ENCODE measurements at places on chromosomes 5 and 9. TPM values are rescaled to one million over a fixed set of nuclear protein-coding genes. Genes with fewer than 3 reads are reported as not detected.
A peak's percentile ranks its signal among the peaks of the same experiment; 100 is the strongest.

DNA sequence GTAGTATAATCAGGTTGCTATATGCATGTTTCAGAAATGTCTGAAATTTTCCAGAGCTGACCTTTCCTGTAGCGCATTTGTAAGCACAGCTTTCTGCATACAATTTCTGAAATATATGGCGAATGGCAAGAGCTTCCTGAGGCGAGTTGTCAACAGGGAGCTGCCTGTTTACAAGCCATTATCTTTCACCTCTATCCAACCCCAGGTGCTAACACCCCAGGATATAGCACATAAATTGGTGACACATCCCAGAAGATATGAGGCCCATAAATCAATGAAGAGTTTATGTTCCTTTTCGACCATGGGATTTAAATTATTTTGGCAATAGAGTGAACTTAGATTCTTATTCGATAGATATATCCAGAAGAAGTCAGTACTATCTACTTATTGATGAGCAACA lies 379.8 kb downstream of the KDM4C start:
- DNase-seq = no peak

- DNase-seq = no peak
Measured at GRCh38 chr5:60092671-60093422, 199.3 kb upstream of the PDE4D start.

- no peak for DNase-seq
Measured at GRCh38 chr9:31355965-31356364, 1028.5 kb upstream of the ACO1 start.

GRCh38 chr9:34623374-34624235 lies 3.3 kb upstream of the DCTN3 start:
- DNase-seq = no peak

- no peak for DNase-seq
Measured at GRCh38 chr5:93054424-93055163, 526.4 kb downstream of the NR2F1-AS1 start.

- DNase-seq = no peak
Measured at GRCh38 chr9:121299467-121300282, 31.7 kb downstream of the GSN start.

- no peak for DNase-seq
Measured at GRCh38 chr9:2704504-2704903, 12.8 kb upstream of the KCNV2 start.

- DNase-seq = no peak
Measured at GRCh38 chr5:165508861-165509260, 2003.4 kb downstream of the MAT2B start.

DNA sequence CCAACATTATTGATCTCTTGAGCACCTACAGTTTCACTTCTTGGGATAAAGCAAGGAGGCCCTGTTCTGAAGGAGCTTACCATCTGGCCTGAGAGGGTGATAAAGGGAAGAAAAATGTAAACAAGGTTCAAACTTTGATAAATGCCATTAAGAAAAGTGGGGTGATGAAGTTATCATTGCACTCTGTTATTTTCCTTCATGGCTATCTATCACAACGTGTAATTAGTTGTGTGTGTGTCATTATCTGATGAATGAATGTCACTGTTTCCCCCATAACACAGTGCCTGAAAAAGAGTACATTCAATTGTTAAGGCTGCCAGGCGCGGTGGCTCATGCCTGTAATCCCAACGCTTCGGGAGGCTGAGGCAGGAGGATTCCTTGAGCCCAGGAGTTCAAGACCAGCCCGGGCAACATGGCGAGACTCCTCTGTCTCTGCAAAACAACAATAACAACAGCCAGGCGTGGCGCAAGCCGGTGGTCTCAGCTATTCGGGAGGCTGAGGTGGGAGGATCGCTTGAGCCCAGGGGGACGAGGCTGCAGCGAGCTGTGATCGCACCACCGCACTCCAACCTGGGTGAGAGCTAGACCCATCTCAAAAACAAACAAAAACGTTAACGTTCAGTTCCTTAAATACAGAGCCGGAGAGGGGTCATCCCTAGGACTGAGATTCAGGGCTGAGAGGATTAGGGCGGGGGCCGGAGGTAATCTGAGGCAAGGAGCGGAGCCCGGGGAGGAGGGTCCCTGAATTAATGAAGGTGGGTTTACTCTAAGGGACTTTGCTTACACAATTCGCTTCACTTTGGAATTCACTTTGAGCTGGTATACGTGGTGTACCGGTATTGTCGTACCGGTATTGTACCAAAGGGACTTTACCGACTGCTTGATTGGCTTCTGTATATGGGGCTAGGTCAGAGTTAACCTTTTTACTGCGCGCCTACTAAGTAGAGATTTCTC lies 917 bp downstream of the NHP2 start:
- DNase-seq = no peak

GRCh38 chr5:14506661-14507060 lies 74.9 kb upstream of the OTULINL start:
- DNase-seq = no peak

DNA sequence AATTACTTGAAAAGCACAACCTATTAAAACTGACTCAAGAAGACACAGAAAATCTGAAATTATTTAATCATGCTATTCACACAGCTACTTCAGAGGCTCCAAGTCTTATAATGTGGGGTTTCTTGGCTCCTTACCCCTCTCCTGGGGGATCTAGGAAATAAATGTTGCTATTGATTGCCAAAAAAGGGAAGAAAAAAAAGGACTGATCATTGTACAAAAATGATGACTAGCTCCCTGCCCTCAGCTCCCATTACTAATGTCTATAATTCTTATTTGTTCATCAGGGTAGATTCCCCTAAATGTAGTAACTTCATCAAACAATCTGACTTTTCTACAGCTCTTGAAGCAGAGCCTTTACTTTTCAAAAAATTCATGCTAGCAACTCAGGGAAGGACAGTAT lies 3.3 kb upstream of the SMC5 start:
- no peak for DNase-seq

DNA sequence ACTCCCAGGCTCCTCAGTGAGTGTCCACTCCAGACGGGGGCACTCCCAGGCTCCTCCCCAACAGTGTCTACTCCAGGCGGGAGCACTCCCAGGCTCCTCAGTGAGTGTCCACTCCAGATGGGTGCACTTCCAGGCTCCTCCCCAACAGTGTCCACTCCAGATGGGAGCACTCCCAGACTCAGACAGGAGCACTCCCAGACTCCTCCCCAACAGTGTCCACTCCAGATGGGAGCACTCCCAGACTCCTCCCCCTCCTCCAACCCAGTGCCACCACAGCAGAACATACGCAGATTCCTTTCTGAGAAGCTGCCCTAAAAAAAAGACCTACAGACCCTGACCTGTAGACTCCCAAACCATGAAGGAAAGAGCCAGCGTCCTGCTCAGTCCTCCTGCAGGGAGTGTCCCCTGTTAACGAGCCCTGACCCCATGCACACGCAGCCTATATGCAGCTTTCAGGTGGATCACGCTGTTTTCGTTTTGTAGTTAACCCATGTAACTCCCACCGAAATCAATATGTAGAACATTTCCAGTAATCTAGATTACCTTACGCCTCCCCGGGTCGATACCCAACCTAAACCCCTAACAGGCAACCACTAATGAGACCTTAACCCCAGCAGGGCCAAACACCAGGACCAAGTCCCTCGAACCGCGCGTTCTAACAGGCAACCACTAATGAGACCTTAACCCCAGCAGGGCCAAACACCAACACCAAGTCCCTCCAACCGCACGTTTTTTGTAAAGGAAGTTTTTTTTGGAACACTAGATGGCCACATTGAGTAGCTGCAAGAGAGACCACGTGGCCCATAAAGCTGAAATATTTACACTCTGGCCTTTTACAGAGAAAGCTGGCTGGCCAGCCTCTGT lies 15.7 kb downstream of the PNPLA7 start:
- DNase-seq = peak; percentile 53

- no peak for DNase-seq
Measured at GRCh38 chr9:93020771-93021670, 37.5 kb upstream of the SUSD3 start.

GRCh38 chr9:116662646-116663310 lies 24.3 kb upstream of the TRIM32 start:
- DNase-seq = no peak

GRCh38 chr9:129939431-129939830 lies 103.6 kb downstream of the FNBP1 start:
- peak; percentile 91 for DNase-seq

GRCh38 chr9:90188656-90189055 lies 454.0 kb downstream of the DIRAS2 start:
- DNase-seq = no peak

DNA sequence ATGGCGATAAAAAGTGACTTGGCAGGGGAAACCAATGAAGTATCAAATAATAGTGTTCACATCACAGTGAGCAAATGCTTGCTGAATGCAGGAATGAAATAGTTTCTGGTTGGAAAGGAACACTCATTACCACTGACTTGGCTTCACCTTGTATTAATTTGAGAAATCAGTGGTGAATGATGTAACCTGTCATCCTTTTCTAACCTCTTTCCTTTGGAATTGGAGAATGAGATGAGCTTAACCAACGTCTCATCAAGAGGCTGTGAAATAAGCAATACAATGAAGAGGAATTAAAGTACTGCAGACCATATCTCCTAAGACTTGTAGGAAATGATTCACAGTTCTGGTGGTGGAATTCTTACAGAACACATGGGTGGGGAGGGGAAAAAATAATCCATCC lies 192.2 kb downstream of the DMAC1 start:
- no peak for DNase-seq

DNA sequence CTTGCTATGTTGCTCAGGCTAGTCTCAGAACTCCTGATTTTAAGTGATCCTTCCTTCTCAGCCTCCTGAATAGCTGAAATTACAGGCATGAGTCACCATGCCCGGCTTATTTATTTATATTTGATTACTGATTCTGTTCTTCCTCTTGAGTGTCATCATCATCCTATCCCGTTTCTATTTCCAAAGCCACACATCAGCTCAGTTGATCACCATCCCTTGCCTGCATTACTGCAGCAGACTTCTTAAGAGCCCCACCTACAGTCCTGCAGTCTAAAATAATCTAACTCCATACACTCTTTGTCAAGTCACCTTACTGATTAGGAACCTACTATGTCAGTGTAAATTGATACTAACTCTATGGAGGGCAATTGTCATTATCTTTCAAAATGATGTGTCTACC lies 138.9 kb upstream of the RAI14 start:
- DNase-seq = no peak

DNA sequence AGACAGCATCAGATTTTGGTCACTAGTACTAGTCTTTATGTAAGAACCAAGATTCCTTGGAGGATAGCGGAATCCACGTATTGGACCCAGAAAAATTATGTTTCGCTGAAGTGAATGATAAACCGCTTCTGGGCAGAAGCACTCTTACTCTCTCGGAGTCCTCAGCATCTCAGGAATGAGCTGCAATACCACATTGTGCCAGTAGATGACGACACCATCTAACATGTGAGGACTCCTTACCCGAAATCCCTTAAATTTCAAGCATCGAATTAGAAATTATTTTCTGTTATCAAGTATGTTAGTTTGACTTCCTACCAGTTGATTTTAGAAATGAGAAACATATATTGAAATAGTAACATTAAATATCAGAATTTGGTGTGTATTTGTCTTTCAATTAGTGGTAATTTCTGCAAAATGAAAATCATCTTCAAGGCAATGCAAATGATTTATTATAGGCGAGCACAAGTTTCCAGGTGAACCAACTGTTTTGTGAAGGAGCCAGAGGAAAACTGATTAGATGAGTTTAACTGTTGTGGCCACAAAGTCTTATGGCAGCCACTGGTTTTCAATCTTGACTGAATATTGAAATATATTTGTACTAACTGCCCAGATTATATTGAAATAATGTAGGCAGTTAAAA lies 66.0 kb upstream of the CAMK4 start:
- DNase-seq = peak; percentile 92

DNA sequence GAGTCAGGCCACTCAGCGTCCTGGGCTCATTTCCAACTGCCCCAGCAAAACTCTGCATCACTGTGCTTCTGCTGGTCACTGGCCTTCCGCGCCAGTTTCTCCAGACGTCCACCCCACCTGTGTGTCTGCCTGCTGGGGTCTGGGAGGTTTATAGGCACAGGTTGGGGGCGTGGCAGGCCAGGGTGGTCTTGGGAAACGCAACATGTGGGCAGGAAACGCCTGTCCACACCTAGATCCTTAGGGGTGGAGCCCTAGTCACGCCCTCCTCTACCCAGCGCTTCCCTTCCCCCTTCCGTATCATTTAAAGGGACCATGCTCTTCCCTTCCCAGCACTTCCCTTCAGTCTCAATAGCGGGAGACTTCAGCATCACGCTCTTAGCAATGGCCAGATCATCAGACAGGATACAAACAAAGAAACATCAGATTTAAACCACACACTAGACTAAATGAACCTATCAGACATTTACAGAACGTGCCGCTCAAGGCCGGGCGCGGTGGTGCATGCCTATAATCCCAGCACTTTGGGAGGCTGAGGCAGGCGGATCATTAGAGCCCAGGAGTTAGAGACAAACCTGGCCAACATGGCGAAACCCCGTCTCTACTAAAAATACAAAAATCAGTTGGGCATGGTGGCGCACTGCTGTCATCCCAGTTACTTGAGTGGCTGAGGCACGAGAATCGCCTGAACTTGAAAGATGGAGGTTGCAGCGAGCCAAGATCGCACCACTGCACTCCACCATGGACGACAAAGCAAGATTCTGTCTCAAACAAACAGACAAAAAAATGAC lies 11.8 kb upstream of the BTNL9 start:
- no peak for DNase-seq

- DNase-seq = no peak
Measured at GRCh38 chr5:173563246-173563645, 53.2 kb downstream of the BOD1 start.

DNA sequence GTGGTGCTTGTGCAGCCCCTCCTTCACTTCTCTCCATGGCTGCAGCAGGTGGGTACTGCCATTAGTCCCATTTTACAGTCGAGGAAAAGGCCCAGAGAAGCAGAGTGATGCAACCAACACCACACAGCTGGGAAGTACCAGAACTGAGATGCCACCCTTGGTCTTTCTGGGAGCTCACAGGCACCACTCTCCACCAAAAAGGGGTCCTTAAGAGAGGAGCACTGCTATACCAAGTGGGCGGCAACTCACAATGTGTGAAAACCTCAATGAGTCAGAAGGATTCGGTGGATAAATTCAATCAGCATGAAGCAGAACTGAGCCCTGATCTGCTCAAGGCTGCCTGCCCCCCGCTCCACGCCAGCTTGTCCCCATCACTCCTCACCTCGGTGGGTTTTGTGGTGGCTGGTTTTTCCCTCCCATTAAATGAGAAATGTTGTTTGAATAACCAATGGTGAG lies 213.7 kb downstream of the FSTL4 start:
- no peak for DNase-seq

The NELFB gene
- total RNA-seq = 118 TPM

The EPB41L4A gene
- not detected for total RNA-seq

The GIN1 gene
- total RNA-seq = 3.6 TPM

The ORM2 gene
- not detected for total RNA-seq

The CDKN2A gene
- 14.6 TPM for total RNA-seq

The HK3 gene
- total RNA-seq = not detected

The KCNV2 gene
- not detected for total RNA-seq

The TMEM252 gene
- not detected for total RNA-seq

The ENTPD2 gene
- not detected for total RNA-seq

The BRD9 gene
- total RNA-seq = 68.7 TPM

The LCN9 gene
- total RNA-seq = not detected

The PCDHA12 gene
- total RNA-seq = 8.2 TPM

Measured in G401 (cell line).